T-helper 22 cell (primary cell): ENCODE measurements at places on chromosomes 11 and 22.

DNA sequence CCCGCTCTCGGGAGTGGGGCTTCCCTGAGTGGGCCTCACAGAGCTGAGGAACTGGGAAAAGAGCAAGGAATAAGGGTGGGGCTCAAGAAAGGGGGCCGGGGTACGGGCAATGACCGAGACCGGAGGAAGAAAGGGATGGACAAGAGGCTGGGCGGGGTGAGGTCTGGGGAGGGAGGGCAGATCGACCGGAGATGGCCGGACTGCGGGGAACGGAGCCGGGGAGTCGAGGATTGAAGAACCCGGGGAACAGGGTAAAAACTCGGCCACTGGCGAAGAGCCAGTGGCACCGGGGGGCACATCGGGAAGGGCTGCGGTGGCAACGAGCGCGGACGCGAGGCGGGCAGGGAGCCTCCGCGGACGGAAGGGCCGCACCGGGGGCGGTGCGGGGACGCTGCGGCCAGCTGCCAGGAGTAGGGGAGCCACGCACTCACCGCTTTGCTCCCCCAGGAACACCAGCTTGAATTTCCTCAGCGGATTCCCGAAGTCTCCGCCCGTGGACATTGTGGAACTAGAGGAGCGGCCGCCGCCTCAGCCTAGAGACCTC, 667 bp downstream of the RAB6A start:
- DNase-seq: no peak

DNA sequence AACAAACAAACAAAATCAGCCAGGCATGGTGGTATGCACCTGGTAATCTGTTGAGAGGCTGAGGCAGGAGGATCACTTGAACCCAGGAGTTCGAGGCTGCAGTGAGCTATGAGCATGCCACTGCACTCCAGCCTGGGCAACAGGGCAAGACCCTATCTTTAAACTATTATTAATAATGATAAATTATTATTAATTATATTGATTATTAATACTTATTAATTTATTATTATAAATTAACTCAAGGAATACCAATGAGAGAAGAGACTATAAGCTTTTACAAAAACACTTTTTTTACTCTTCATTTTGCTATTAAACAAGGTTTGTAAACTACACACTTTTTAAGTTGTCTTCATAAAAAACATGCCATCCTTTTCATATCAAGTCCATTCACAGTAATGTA, 97.7 kb upstream of the APOA1 start:
- DNase-seq: no peak

DNA sequence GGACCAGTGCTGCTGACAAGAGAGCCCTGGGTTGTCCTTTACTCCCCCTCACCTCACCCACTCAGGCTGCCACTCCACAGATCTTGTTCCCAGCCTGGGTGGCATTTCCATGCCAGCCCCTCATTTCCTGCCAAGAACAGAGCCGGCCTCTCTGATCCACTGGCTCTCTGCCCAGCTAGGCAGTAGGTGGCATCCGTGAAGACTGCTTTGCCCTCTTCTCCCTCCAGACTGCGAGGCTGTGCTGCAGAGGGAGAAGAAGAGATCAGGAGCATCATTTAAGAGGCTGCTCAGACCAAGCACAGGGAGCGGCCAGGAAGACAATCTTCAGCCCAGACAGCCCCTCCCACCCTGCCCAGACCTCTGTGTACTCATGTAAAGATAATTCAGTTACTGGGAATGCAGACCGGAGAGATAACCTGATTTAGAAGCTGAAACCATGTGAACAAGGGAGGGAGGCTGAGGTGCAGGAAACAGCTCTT, 126.9 kb upstream of the NCAM1 start:
- no peak for DNase-seq

DNA sequence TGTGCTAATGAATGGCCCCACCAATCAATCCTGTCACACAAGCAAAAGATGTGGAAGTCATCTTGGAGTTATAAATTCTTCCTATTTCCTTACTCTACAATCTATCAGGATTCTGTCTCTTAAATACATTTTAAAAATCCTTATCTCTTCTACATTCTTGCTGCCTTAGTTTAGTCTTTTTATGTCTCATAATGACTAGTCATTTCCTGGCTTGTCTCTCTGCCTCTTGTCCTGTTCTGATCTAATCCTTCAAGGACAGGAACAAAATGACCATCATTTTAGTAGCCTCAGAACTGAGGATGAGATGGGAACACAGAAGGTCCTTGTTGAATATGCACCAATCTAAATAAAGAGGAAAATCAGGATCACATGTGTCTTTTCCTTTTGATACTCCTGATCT, 56.6 kb upstream of the LIN7C start:
- DNase-seq: no peak

DNA sequence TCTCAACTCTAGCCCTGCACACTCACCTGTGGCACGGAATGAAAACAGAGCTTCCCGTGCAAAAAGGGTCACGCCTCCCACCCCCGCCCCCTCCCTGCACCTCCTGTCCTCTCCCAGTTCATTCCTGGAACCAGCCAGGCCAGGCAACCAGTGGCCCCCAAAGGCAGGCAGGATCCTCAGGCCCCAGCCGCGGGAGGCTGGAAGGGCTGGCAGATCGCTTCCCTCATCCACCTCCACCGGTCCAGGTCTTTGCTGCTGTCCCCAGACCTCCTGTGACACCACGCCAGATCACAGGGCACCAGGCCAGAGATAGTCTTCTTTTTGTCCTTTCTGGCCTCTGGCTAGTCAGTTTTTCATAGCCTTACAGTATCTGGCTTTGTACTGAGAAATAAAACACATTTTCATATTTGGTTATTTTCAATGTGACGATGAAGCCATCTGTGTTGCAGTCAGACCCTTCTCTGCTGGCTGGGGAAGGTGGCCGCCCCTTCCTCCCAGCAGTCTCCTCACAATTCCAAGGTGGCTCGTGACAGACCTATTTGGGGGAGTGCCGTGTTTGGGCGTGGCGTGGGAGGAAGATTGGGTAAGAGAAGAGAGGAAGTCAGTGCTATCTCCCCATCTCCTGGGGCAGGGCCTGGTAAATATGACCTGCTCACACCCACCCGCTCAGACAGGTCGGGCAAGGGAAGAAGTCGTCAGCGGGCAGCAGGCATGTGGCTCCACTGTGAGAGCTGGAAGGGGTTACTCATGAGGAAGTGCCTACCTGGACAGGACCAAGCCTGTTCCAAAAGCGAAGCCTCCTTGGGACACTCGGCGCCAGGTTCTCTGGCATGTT, 9.1 kb downstream of the SSH3 start:
- peak; percentile 46 for DNase-seq

DNA sequence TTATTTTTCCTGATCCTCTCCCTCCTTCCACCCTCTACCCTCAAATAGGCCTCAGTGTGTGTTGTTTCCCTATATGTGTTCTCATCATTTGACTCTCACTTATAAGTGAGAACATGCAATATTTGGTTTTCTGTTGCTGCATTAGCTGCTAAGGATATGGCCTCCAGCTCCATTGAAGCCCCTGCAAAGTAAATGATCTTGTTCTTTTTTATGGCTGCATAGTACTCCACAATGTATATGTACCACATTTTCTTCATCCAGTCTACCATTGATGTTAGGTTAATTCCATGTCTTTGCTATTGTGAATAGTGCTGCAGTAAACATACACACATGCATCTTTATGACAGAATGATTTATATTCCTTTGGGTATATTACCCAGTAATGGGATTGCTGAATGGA, 13.3 kb upstream of the RASSF10 start:
- DNase-seq: no peak

- no peak for DNase-seq
Observed at GRCh38 chr11:111414267-111414931, 35.3 kb upstream of the POU2AF1 start.

- DNase-seq: no peak
Observed at GRCh38 chr22:19826619-19826950, 28.1 kb downstream of the GNB1L start.

DNA sequence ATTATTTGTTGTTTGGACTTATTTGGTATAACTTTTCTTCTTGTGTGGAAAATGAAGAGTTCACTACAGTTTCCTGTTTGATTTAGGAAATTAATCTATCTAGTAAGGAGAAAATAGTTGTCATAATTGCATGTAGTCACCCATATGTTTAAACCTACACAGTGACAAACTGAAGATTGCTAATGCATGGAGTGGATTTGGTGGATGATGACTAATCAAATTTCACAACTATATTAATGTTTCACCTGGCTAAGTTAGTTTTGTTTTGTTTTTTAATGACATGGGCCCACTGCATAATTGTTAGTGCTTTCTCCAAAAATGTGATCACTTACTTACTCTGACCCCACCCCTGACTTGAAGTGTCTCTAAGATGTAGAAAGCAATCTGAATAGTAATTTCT, 170.6 kb downstream of the DYNC2H1 start:
- no peak for DNase-seq

GRCh38 chr11:25357133-25357532, 860.3 kb downstream of the LUZP2 start:
- DNase-seq: no peak

DNA sequence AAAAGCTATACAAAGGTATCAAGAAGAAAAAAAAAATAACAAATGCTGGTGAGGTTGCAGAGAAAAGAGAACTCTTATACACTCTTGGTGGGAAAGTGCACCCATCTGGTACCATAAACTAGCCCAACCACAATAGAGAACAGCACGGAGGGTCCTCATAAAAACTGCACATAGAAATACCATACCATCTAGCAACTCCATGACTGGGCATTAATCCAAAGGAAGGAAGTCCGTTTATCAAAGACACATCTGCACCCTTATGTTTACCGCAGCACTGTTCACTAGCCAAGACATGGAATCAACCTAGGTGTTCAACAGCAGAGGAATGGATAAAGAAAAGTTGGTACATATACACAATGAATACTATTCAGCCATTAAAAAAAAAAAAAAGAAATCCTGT, 10.8 kb upstream of the CLDN5 start:
- DNase-seq: no peak

DNA sequence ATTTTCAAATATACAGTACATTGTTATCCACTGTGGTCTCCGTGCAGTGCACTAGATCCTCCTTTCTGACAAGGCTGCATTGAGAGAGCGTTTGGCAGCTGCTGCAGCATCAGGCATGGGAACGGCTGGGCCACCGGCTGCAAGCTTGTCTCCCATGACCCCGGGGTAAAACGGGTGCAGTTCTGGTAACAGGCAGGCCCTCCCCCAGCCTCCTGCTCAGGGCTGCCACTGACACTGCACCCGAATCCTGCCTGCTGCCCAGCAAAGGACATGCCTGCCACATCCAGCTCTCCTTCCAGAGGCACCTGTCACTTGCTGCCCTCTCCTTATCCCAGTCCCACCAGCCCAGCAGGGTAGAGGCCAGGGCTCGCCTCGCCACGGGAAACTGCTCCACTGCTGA, 124.5 kb upstream of the TMEM45B start:
- no peak for DNase-seq

GRCh38 chr11:73564903-73565302, 33.0 kb downstream of the FAM168A start:
- no peak for DNase-seq

- no peak for DNase-seq
Observed at GRCh38 chr11:60780774-60781173, 4.4 kb upstream of the MS4A10 start.

DNA sequence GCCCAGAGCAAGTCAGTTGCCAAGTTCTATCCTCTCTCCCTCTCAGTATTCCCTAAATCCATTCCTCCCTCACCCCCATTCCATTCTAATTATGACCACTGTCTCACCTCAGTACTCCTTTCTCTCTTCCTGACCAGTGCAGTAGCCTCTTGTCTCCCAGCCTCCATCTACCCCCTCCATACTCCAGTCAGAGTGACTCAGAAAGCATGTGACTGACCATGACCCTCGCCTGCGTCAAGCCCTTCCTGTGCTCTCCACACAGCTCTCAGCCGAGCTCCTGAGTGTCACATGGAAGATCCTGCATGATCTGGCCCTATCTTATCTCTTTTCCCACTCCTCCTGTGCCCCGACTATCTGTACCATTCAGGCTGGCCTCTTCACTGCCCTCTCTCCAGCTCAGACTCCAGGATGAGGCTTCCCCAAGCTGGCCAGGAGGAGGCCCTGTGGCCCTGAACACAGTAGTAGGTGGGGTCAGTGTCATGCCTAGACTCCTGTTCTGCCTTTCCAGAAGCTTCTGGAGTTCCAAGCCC, 42.6 kb downstream of the NEU3 start:
- DNase-seq: no peak

- DNase-seq: no peak
Observed at GRCh38 chr22:31241200-31241599, 29.1 kb downstream of the LIMK2 start.

DNA sequence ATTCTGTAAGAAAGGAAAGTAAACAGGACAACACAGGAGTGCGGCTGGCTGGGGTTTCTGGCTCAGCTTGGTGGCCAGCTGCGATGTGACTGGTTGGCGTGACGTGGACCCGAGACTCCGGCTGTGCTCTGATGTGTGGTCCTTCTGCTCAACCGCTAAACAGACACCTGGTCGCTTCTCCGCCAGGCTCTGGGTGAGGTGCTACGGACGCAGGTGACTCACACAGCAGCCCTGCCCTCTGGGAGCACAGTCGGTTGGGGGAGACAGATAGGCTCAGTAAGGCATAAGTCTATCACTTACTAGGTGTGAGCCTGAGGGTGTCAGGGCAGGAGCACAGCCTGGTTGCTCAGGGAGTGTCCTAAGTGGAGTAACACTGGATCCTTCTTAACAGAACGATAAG, 8.2 kb downstream of the RTL6 start:
- DNase-seq: no peak

DNA sequence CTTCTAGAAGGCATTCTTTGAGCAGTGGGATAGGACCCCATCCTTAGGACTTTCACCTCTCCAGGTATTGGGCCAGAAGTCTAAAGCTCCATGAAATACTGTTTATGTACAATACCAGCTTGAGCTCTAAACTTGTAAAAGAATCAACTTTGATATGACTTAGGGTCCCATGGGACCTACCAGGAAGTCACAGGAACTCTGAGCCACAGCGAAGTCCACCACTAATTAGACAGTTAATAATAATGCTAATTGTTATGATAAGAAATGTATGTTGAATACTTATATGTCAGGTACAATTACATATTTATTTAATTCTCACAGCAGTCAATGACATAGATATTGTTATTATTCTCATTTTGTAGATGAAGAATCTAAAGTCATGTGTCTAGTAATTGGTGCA, 35.3 kb downstream of the STIM1 start:
- no peak for DNase-seq
